Esophagus squamous epithelium (tissue), 5 donors: ENCODE measurements at places on chromosomes 13 and 19.

DNA sequence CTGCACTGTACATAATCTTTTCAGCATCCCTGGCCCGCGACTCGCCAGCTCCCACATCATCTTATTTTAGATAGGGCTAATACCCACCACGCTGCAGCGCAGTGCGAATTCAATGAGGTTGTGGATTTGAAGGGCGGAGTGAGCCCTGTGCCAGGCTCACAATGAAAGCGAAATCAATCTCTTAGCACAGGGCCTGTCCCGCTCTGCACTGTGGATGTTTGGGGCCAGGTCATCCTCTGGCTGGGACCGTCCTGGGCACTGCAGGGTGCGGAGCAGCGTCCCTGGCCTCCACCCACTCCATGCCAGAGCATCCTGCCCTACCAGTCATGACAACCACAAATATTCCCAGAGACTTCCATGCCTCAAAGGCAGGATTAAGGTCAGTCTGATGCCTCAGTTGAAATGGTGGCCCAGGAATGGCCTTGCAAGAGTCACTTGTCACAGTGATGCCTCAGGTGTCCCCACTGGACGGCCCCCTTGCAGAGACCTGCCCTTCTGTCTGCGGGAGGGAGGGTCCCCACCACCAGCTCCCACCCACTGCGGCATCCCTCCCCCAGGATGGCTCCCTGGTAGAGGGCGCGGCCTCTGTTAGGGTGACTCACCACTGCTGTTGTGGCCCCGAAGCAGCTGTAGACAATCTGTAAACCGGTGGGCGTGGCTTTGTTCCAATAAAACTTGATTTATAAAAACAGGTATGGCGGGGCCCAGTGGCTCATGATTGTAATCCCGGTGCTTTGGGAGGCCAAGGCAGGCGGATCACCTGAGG, 5.6 kb downstream of the UHRF1 start:
- DNase-seq, result peak; percentile 19

- DNase-seq, result no peak
Observed at GRCh38 chr13:85166891-85167290, 632.3 kb downstream of the SLITRK6 start.

DNA sequence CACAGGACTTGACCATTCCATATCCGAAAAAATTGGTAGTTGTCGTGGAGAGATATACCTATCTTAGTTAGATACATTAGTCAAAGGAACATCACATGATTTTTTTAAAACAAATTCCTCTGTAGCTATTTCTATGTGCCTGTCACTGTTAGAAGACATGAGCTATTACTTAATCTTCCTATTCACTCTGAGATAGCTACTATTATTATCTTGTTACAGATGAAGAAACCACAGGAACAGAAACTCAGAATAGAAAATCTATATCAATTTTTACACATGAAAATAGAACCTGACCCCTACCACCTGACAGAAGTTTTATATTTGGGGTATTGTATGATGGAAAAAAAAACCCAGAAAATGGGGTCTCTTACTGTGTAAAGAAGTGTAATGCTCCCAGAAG, 68.9 kb upstream of the TDRD3 start:
- DNase-seq, result no peak

DNA sequence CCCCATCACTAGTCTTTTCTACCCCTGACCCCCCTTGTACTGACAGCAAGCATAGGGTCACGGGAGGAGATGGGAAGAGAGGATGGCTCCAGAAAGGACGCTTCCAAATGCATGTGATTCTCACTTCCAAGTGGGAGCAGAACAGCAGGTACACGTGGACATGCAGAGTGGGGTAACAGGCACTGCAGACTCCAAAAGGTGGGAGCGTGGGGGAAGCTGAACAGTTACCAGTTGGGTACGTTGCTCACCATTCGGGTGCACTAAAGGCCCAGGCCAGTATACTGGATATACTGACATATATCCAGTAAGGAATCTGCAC, 2.3 kb upstream of the ETV2 start:
- no peak for DNase-seq

DNA sequence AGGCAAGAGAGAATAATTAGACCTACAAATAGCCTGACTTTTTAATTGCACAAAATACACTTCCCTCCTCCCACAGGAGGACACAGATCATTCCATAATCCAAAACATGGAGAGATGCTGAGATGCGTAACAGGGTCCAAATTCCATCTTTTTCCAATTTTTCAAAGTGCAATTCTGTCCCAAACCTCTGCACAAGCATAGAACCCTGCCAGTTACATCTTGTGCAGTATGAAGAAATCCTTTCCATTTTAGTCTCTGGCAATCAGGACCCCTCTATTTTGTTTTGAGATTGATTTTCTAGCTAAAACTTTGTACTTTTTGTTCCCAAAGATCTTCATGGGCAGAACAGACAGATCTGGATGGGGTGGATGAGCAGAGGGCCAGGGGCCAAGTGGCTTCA, 209.2 kb downstream of the B3GLCT start:
- no peak for DNase-seq
